ENCODE measurements at places on chromosomes 4 and X.

DNA sequence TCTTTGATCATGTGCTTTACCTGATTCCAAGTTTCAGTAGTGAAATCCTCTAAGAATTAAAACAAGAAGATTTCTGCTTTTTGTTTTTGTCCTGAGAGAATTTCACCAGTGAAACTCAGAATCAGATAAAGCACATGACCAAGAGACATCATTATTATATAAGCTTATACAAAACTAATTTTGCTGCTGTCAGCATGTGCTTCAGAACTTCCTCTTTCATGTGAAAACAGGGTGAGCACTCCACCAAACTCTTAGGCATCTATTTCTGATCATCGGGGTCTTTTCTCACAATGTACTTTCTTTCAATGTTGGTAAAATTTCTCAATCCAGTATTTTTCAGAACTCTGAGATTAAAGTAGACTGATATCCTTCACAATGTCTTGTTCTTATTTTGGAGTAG, 152.1 kb downstream of the SLC39A8 start:
- no peak for DNase-seq

- DNase-seq: no peak
Observed at GRCh38 chr4:188161167-188161566, 21.9 kb downstream of the TRIML1 start.

GRCh38 chr4:135177321-135177720, 975.7 kb upstream of the PABPC4L start:
- DNase-seq: no peak

- no peak for DNase-seq
Observed at GRCh38 chr4:86686741-86687140, 92.6 kb downstream of the PTPN13 start.

DNA sequence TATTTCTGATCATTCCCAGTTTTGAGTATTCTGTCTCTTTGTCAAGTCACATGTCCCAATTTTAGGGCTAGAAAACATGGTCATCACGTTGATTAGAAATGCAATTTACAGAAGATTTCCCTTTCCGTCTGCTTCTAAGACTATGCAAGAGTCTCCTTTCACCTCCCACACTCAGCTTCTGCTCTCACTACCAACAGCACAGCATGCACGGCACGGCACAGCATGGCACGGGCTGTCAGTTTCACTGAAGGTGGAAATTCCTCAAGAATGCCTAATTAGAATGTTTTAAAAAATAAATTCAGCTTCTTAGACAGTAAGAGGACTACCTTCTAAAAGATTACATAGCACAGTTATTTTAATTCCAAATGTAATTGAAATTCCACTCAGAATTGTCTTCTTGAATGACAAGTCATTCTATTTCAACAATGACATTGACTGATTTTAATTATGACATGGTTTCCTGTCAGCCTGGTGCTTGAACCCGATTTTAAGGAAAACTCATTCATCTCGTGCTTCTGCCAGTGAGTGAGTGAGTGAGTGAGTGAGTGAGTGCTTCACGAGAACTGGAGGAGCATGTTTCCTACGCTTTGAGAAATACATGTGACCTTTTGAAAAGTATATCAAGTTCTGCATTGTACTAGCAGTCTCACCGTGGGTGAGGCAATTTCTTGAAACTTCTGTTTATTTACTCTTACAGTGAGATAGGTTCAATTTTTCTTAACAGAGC, 124.8 kb upstream of the SORBS2 start:
- DNase-seq: no peak

- no peak for DNase-seq
Observed at GRCh38 chrX:131987252-131987651, 35.9 kb upstream of the STK26 start.

GRCh38 chr4:70239884-70240591, 2.4 kb upstream of the CSN3 start:
- DNase-seq: no peak

GRCh38 chr4:56641494-56642051, 39.5 kb downstream of the HOPX start:
- no peak for DNase-seq

DNA sequence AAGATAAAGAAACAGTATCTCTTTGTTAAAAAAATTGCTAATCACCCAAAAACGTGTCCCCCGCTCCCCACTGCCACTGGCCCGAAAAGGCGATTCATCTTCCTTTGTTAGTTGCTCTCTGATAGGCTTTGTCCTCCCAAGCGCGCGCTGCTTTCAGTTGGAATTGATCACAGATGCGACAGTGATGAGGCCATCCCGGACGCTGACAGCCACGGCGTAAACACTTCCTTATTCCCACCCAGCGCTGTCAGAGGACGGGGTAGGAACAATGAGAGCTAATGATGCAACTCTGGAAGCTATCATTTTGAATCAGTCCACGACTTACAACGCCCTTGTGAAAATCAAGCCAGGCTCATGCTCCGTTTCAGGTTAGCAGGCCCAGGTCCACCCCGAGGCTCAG, 21.4 kb downstream of the SOD3 start:
- DNase-seq: no peak

GRCh38 chr4:26197018-26197779, 123.6 kb upstream of the RBPJ start:
- DNase-seq: no peak

DNA sequence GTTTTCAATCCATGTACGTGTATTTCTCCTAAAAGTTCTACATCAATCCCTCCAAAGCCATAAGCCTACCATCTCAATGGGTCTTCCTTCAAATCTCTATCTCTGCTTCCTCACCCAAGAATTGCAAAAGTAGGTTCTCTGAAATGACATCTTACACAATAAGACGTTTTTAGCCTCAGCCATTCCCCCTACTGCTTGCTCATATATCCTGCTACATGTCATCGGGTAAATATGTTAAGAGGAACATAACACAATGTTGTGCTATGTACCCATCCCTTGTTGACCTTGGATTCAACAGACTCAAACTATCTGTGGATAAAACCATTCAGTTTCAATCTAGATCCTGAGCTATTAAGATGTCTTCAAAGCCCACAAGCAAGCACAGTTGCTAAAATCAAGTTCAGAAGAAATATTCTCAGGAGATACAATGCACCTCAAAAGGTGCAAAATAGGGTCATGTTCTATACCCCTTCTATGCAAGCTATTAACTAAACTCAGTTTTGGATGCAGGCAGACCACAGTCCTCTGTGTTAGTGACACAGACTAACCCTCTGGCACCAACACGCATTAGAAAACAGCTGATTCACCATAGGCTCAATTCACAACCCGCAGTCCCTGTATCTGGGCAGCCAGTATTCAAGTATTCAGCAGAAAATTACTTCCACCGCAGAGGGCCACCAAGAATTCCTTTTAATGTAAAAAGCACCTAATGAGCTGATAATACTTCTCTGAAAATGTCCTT, 56.8 kb downstream of the CD99L2 start:
- no peak for DNase-seq
